ENCODE measurements at places on chromosomes 5 and 9. TPM values are rescaled to one million over a fixed set of nuclear protein-coding genes. Genes with fewer than 3 reads are reported as not detected.

IL13 gene
- total RNA-seq = 0.42 TPM

RANBP3L gene
- 0.14 TPM for total RNA-seq

PCDHB3 gene
- 0.09 TPM for total RNA-seq

NUP214 gene
- 31.3 TPM for total RNA-seq

CXCL14 gene
- 12.6 TPM for total RNA-seq

GRCh38 chr5:169563369-169563768 lies 20.2 kb upstream of the SPDL1 start:
- H3K4me3 ChIP-seq = no peak overlapping the region
- no peaks in the 10 kb centered on the region for H3K4me1 ChIP-seq
- H3K36me3 ChIP-seq = no peaks in the 10 kb centered on the region

DNA sequence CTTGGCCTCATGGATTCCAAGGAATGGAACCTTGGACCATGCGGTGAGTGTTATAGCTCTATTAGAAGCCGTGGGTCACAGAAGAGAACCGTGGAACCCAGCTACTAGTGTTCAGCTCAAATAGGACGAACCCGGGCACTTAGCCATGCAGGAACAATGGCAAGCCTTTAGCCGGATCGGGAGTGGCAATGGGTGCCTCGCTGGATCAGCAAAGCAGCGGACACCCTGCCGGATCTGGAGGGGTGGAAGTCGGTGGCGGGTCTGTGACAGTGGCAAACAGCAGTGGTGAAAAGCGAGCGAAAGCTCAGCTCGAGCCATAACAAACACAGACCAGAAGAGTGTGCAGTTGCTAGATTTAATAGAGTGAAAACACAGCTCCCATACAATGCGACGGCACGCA lies 2.4 kb upstream of the CDO1 start:
- no peak overlapping the region for H3K27ac ChIP-seq
- no peak overlapping the region for H3K4me3 ChIP-seq
- no peak for DNase-seq
- peaks cover 13% of the 10 kb centered on the region for H3K4me1 ChIP-seq

GRCh38 chr9:129887334-129888292 lies 52.4 kb downstream of the USP20 start:
- peaks cover 11% of the 10 kb centered on the region for H3K36me3 ChIP-seq
- H3K4me3 ChIP-seq = peak overlapping the region; percentile 84
- H3K27ac ChIP-seq = peak overlapping the region; percentile 98
- DNase-seq = peak; percentile 83
- peaks cover 28% of the 10 kb centered on the region for H3K4me1 ChIP-seq

DNA sequence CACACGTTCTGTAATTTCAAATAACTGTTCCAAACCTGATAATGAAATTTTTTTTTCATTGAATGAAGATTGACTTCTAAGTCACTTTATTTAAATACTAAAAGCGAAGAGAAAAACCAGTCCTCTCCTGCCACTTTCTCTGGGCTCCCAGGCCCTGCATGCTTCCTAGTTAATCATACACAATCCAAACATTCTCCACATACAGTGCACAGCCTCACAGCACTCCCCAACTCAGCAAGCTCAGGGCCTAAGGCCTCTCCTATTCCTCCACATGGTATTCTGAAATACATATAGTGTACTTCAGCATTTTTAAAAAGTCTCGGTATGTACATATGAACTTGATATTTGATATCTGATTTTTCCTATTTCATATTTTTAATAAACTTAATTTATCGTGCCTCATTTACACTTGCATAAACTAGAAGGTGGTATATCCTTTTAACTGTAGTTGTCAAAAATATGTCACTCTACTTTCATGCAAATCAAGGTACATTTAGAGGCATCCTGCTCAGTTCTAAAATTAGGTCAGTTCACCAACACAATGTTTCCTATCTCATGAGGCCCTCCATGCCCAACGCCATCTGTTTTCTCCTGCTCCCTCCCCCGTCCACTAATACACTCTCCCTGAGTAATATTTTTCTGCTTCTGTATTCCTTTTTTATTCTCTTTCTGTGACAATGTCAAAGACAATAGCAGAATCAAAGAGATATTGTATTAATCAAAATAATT lies 206.7 kb downstream of the ARRDC3 start:
- H3K36me3 ChIP-seq = no peaks in the 10 kb centered on the region
- no peak overlapping the region for H3K4me3 ChIP-seq
- H3K27me3 ChIP-seq = no peaks in the 10 kb centered on the region
- DNase-seq = no peak

DNA sequence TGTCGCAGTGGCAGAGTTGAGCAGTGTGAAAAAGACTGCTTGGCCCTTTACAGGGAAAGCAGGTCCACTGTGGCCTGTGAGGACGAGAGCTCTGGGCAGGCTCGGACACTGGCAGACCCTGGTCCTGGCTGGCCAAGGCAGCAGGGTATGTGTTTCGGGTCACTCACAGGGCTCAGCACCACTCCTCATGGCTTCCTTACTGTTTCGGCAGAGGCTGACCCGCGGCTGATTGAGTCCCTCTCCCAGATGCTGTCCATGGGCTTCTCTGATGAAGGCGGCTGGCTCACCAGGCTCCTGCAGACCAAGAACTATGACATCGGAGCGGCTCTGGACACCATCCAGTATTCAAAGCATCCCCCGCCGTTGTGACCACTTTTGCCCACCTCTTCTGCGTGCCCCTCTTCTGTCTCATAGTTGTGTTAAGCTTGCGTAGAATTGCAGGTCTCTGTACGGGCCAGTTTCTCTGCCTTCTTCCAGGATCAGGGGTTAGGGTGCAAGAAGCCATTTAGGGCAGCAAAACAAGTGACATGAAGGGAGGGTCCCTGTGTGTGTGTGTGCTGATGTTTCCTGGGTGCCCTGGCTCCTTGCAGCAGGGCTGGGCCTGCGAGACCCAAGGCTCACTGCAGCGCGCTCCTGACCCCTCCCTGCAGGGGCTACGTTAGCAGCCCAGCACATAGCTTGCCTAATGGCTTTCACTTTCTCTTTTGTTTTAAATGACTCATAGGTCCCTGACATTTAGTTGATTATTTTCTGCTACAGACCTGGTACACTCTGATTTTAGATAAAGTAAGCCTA lies 15.7 kb downstream of the SQSTM1 start:
- H3K27ac ChIP-seq = no peak overlapping the region
- no peaks in the 10 kb centered on the region for H3K4me1 ChIP-seq
- no peaks in the 10 kb centered on the region for H3K27me3 ChIP-seq
- H3K4me3 ChIP-seq = no peak overlapping the region

- no peak overlapping the region for H3K27ac ChIP-seq
- no peak overlapping the region for H3K4me3 ChIP-seq
- H3K27me3 ChIP-seq = no peaks in the 10 kb centered on the region
- H3K4me1 ChIP-seq = no peaks in the 10 kb centered on the region
- DNase-seq = no peak
These were observed 35.8 kb downstream of the MTREX start for GRCh38 chr5:55343609-55344008.

- no peaks in the 10 kb centered on the region for H3K36me3 ChIP-seq
- no peak for DNase-seq
- no peaks in the 10 kb centered on the region for H3K4me1 ChIP-seq
- H3K27me3 ChIP-seq = no peaks in the 10 kb centered on the region
- no peak overlapping the region for H3K4me3 ChIP-seq
- H3K27ac ChIP-seq = no peak overlapping the region
These were observed 38.8 kb upstream of the ZNF618 start for GRCh38 chr9:113837334-113837733.

DNA sequence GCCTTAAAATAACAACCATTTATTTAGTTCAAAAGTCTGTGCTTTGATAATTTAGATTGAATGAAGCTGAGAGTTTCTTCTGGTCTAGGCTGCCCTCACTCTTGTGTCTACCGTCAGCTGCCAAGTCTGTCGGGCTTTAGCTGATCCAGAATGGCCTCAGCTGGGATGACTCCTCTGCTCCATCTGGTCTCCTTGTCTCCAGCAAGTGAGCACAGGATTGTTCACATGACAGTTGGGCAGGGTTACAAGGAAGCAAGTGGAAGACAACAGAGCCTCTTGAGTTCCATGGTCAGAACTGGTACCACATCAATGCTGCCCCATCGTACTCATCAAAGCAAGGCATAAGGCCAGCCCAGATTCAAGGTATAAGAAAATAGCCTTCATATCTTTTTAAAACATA lies 9.0 kb downstream of the HTR1A start:
- DNase-seq = no peak
- H3K27me3 ChIP-seq = no peaks in the 10 kb centered on the region
- no peaks in the 10 kb centered on the region for H3K36me3 ChIP-seq
- H3K4me1 ChIP-seq = no peaks in the 10 kb centered on the region
- no peak overlapping the region for H3K4me3 ChIP-seq

- no peaks in the 10 kb centered on the region for H3K27me3 ChIP-seq
- no peak overlapping the region for H3K4me3 ChIP-seq
- no peaks in the 10 kb centered on the region for H3K36me3 ChIP-seq
- peak overlapping the region; percentile 78 for H3K27ac ChIP-seq
These were observed 87.2 kb downstream of the ARHGAP26 start for GRCh38 chr5:142857405-142857804.

DNA sequence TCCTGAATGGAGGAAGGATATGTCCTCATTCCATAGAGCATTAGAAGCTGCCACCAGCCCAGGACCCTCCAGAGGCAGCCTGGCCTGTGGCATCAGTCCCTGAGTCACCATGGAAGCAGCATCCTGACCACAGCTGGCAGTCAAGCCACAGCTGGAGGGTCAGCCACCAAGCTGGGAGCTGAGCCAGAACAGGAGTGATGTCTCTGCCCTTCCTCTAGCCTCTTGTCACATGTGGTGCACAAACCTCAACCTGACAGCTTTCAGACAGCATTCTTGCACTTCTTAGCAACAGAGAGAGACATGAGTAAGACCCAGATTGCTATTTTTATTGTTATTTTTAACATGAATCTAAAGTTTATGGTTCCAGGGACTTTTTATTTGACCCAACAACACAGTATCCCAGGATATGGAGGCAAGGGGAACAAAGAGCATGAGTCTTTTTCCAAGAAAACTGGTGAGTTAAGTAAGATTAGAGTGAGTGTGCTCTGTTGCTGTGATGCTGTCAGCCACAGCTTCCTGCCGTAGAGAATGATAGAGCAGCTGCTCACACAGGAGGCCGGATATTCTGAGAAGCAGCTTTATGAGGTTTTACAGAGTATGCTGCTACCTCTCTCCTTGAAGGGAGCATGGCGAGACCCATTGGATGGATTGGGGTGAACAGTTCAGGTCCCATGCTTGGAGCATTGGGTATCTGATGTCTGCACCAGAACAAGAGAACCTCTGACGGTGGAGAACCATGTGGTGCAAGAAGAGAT lies 13.0 kb upstream of the CYFIP2 start:
- H3K27ac ChIP-seq = peak overlapping the region; percentile 93
- H3K27me3 ChIP-seq = no peaks in the 10 kb centered on the region
- H3K36me3 ChIP-seq = peaks cover 75% of the 10 kb centered on the region
- peak; percentile 73 for DNase-seq
- H3K4me3 ChIP-seq = no peak overlapping the region

- no peak overlapping the region for H3K27ac ChIP-seq
- no peaks in the 10 kb centered on the region for H3K36me3 ChIP-seq
- H3K27me3 ChIP-seq = no peaks in the 10 kb centered on the region
- no peaks in the 10 kb centered on the region for H3K4me1 ChIP-seq
- DNase-seq = no peak
These were observed 25.2 kb downstream of the CETN3 start for GRCh38 chr5:90384389-90384788.

DNA sequence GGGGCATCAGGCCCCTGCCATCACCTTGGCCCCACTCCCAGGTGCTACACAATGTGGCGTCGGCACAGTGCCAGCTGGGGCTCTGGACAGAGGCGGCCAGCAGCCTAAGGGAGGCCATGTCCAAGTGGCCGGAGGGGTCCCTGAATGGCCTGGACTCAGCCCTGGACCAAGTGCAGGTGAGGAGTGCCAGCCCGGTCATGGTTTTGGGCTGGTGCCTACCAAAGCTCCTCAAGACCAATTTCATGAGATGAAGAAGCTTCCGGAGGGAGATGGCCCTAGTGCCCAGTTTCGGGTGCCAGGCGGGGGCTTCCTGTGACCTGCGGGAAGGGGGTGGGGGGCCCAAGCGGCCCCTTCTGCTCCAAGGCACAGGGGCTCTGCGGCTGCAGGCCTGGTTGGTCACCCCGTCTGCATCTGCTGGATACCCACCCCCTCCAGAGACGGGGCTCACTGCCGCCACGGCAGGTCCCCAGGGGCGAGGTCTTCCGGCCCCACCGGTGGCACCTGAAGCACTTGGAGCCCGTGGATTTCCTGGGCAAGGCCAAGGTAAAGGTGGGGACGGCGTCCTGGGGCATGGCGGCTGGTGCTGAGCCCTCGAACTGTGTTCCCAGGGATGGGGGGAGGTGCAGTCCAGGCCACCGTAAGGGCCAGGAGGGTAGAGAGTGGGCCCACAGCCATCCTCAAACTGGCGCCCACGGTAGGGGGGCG lies 5.8 kb downstream of the NOXA1 start:
- no peak overlapping the region for H3K4me3 ChIP-seq
- peaks cover 41% of the 10 kb centered on the region for H3K27me3 ChIP-seq
- H3K27ac ChIP-seq = no peak overlapping the region
- H3K4me1 ChIP-seq = peaks cover 2% of the 10 kb centered on the region

GRCh38 chr5:76663573-76663972 lies 40.4 kb upstream of the F2RL2 start:
- no peak overlapping the region for H3K4me3 ChIP-seq
- no peak for DNase-seq
- no peak overlapping the region for H3K27ac ChIP-seq

DNA sequence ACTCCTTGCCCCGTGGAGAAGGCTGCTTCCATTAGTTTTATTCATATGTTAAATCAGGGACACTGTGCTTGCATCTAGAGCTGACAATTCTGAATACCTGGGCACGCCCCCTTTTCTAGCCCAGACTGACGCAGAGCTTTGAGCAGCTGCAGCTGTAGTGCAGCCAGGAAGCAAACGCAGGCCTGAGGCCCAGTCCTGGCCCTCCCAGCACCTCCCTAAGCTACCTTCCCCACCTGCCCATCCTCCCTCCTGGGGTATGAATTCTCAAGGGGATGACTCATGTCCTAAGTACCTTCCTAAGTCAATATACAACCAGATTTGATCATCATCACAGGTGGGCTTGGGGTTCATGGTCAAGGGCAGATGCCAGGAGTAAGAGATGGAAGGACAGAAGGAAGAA lies 3.5 kb downstream of the PHF19 start:
- peaks cover 56% of the 10 kb centered on the region for H3K4me1 ChIP-seq
- H3K27ac ChIP-seq = no peak overlapping the region
- peaks cover 24% of the 10 kb centered on the region for H3K36me3 ChIP-seq

GRCh38 chr9:124939944-124940343 lies 939 bp downstream of the GOLGA1 start:
- H3K36me3 ChIP-seq = peaks cover 5% of the 10 kb centered on the region
- no peak for DNase-seq
- H3K27me3 ChIP-seq = no peaks in the 10 kb centered on the region
- peak overlapping the region; percentile 92 for H3K4me3 ChIP-seq
- H3K4me1 ChIP-seq = peaks cover 4% of the 10 kb centered on the region

GRCh38 chr5:95861221-95861863 lies 38.8 kb upstream of the GLRX start:
- no peaks in the 10 kb centered on the region for H3K4me1 ChIP-seq
- no peak overlapping the region for H3K27ac ChIP-seq
- no peaks in the 10 kb centered on the region for H3K36me3 ChIP-seq
- DNase-seq = no peak
- no peaks in the 10 kb centered on the region for H3K27me3 ChIP-seq

Measured in thymus (tissue), 14 donors.